ENCODE measurements at places on chromosomes 1 and 21.

- DNase-seq, result no peak
These were observed 801.7 kb upstream of the PRMT6 start for GRCh38 chr1:106254748-106255147.

DNA sequence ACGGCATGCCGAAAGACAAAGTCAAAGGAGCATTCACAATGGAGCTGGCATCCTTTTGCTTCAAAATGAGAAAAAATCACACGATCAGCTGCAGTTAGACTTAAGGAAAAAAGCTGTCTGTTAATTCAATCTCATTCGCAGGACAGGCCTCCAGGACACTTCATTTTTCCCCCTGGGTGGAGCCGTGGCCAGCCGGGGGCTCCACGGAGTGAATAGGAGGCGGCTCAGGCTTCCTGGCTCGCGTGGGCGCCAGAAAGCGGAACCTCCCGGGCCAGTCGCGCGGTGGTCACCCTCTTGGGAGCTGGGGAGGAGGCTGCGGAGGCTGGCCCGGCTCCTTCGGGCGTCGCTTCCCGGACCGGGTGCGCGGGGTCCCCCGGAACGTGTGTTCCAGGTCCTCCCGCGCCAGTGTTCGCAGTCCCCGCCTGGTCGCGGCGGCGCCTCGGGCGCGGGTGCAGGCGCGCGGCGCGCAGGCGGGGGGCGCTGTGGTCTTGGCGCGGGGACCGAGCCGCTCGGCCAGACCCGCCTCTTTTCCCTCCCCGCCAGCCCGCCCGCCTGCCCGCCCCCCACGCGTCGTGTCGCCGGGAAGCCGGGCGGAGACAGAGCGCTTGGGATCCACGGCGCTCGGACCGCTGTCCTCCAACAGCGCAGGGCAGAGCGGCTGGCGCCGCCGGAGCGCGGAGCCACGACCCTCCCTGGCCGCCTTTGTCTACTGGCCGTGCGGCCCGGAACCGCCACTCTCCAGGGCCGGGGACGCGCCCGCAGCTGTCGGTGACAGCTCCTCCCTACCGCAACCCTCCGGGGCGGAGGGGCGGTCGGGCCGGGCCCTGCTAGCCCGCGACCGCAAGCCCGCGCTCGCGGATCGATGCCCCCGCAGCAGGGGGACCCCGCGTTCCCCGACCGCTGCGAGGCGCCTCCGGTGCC lies at the start of gene RHOU:
TSS of gene RHOU (plus strand) at position 599 of the 921 bp plus-strand sequence. CDS start at position 863, 264 bp downstream.
- DNase-seq, result peak; percentile 12

DNA sequence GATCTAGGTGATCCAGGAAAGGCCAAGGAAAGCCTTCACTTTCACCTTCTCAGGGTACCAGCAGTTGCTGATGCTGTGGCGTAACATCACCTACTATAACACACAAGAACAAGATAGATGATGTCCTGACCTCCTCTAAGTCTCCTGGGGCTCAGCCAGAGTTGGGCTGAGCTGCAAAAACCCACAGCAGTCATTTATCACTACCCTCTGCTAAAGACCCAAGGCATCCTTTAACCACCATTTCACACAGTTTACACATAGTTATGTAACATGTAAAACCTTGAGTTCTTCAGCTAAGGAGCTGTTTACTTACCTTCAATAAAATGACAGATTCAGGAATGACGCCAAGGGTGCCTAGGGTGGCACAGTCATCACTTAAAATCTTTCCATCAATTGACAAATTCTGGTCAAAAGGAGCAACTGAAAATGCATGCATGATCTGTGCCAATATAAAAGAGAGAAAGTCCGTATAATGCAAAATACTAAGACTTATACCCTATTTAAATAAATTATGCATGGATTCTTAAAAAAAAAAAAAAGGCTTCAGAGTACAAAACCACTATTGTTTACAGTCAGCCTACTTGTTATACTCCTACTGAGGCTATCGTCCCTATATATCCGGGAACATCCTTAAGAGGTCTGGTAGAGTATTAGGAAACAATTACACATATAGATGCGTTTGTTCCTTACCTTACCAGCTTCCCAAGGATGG lies 20.7 kb upstream of the RAP1GAP start:
- no peak for DNase-seq

GRCh38 chr1:6248932-6249738 lies 5.2 kb downstream of the HES3 start:
- peak; percentile 41 for DNase-seq

- no peak for DNase-seq
These were observed 52.5 kb upstream of the ID3 start for GRCh38 chr1:23611601-23612327.

DNA sequence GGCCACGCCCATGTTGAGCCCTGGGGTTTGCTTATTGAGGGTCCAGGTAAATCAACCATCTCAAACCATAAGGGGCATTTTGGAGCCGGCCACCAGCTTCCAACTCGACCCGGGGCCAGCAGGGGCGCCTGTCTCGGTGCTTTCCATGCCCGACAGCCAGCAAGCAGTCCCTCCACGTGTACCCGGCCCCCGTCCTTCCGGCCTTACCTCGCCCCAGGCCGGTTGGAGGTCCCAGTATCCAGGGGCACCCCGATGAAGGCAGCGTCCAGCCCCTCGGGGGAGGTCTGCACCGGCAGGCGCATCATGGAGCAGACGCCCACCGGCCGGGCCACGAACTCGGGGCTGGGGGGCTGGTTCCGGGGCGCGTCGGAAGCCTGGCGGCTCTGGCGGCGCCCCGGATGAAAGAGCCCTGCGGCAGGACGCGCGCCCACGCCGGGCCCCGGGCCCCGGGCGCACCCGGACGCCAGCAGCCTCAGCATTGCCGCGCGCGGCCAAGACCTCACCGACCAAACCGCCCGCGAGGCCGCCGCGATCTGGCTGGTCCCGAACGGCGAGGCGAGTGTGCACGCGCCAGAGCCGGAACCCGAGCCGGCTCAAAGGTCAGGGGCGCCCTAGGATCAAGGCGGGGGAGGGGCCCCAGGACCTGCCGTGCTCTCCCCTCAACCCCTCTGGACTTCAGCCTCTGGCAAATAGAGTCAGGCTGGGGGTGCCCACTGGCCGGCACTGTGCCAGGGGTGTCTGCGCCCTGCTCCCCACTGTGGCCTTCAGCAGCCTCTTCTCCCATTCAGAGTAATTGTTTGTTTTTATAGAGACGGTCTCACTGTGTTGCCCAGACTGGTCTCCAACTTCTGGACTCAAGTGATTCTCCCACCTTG lies at the start of gene AGMAT:
TSS of gene AGMAT (minus strand) at position 563 of the 875 bp plus-strand sequence. CDS start at position 479, 84 bp downstream.
- no peak for DNase-seq

DNA sequence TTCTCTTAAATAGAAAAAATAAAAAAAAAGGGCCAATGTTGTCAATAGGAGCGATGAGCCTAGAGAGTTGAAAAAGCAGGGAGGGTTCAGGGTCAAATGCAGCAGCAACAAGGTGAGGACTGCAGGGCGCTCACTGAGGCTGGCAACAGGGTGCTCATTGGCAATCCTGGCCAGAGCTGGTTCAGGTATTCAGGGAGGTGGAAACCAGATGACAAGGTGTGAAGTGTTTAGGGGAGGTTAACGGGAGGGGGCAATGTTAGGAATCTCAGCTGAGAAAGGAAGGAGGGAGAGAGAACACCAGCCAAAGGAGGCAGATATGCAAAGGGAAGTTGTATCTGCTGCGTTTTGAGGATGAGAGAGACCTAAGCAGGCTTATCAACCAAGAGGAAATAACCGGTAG lies 129.8 kb upstream of the DAB1 start:
- no peak for DNase-seq

DNA sequence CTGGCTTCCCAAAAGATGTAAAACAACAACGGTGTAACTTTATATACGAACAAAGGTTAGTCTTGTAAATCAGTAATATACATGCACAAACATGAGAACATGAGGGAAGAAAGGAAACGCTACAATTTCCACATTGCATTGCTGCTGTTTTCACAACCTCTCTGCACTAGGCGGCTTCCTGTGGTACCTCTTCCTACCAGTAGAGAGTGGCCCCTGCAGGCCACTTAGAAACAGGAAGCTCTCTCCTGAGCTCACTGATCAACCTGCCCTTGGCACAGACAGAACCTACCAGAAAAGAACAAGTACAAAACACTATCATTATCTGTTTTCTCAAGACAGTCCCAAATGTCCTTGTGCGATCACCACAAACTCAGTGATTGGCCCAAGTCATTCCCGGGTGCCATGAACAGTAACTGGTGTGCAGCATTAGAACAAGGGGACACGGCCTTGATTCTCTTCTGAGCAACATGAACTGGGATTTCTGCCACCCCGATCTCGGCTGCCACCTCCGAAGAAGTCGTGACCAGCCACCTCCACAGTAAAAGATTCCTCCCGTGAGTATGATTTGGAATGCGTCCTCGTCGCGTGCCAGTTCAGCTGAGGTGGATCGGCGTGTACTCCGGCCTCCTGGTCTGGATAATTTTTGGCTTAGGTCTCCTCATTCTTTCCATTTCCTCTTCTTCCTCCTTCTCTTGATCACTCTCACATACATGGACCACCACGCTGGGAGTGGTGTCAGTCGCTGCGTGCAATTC lies 5.7 kb upstream of the KCNE1 start:
- DNase-seq, result no peak

- no peak for DNase-seq
These were observed 15.5 kb upstream of the PRDM16 start for GRCh38 chr1:3053366-3053980.

DNA sequence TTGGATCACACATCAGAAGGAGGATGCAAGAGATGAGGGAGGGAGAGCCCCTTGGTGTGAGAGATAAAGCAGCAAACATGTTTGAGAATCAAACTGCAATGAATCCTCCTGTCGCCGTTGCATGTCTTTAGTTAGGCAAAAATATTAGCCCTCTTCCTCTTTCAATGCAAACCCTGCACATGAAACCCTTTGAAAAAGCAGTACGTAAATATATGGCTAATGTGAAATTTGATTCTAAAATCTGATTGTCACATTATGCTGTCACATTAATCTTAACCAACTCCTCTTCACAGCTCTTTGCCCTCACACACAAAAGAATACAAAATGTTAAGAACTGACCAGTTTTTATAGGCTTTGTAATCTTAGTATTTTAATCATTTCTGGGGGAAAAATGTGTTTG lies 63.4 kb downstream of the WDR64 start:
- DNase-seq, result no peak

DNA sequence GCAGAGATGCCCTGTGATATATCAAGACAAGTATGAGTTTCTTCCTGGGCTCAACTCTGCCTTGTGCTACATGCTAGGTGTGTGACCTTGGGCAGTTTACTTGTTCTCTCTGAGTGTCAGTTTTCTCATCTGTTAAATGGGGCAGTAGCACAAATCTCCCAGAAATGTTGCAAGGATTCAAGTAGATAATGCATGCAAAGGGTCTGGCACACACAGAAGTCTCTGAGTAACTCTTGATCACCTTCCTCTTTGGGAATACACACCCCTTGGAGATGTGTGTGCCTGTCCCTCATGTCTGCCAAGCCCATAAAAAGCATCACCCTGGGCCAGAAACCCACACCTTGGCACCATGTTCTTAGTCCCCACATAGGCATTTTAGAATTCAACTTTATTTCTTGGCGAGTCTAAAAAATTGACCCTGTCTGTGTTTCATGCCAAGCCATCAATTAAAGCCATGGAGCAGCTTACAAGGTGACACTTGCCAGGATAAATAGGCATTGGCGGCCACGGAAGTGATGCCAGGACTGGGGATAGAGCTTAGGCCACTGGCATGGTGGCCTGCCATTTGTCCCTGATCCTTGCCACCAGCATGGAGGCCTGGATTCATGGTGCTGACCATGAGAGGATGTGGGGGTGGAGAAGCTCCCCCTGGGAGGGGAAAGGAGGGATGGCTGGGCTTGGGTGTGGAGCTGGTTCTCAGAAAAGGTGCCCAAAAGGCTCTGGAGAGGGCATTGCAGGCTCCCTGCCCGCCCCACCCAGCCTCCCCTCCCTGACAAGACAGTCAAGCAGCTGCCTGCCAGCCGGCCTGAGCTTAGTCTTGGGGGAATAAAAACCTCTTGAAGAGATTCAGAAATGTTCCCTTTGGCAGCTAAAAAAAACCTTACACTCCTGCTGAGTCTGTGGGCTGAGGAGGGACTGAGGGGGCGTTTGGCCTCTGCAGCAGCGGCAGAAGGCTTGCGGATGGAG lies 118.0 kb upstream of the IPO9 start:
- no peak for DNase-seq

- DNase-seq, result no peak
These were observed 39.8 kb upstream of the SYNC start for GRCh38 chr1:32742199-32742947.

DNA sequence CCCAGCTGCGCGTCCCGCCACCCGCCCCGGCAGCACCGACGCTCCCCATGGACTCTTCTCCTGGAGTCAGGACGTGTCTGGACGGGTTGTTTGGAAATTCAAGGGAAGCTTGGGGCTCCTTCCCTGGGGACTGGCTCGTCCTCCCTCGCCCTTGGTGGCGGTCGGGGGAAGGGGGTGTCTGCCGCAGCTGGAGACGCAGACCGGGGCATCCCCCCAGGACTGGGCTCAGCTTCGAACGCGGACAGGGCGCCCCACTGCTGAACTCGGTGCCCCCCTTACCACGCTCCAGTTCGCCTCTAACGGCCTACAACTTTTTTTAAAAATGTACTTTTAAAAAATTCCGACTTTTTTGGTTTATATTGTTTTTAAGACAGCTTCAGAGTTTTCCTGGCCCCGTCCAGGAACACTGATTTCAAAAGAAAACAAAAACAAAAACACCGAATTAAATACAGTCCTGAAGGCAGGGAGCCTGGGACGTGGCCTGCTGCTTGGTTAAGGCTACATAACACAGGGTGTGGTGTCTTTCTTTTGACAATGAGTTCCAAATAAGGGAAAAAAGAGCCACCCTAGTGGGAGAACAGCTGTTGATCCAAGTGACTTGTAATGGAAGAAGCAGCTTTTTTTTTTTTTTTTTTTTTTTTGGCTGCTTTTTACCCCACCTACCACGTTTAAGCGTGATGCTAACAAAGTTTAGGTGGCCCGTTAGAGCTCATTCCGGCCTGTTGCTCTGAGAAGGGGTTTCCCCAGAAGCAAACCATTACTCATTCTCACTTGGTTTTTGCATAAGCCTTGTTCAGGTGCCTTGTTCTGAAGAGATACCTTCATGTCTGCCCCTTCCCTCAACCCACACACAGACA lies 862 bp upstream of the DIPK1A start:
- DNase-seq, result peak; percentile 42

GRCh38 chr1:236351875-236352573 lies 42.1 kb upstream of the EDARADD start:
- DNase-seq, result no peak

DNA sequence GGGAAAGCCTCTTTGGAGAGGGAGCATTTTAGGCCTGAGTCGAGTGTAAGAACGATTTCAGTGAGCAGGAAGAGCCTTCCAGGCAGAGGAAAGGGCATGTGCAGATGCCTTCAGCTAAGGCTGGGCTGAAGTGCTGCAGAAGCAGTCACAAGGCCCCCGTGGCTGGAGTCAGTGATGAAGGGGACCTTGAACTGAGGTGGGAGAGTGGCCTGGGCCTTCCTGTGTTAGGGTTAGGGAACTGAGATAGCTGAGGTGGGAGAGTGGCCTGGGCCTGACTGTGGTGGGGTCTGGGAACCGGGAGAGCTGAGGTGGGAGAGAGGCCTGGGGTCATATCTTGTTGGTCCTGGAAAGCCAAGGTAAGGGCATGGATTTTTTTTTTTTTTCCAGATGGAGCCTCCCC lies 50.9 kb upstream of the ETV3 start:
- DNase-seq, result no peak

DNA sequence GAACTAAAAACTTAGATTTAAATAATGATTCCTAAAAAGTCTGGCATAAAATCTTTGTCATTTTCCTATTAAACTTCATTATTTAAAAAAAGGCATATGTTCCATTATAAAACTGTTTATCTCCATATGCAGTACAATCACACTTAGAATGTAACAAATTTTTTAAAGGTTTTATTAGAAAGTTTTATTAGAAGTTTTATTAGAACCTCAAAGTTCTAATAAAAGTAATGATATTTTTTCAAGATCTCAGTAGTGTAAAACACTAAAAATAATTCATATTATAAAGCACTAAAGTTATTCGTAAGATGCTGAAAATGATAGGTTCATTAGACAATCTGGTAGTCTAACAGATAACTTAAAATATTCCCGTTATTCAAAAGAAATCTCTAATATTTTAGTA lies 43.6 kb downstream of the ACBD6 start:
- no peak for DNase-seq

Measured in HCT116 (cell line).